ENCODE measurements at places on chromosomes 3 and 15. TPM values are rescaled to one million over a fixed set of nuclear protein-coding genes. Genes with fewer than 3 reads are reported as not detected.

RYK gene
- total RNA-seq, result 59.2 TPM

DNA sequence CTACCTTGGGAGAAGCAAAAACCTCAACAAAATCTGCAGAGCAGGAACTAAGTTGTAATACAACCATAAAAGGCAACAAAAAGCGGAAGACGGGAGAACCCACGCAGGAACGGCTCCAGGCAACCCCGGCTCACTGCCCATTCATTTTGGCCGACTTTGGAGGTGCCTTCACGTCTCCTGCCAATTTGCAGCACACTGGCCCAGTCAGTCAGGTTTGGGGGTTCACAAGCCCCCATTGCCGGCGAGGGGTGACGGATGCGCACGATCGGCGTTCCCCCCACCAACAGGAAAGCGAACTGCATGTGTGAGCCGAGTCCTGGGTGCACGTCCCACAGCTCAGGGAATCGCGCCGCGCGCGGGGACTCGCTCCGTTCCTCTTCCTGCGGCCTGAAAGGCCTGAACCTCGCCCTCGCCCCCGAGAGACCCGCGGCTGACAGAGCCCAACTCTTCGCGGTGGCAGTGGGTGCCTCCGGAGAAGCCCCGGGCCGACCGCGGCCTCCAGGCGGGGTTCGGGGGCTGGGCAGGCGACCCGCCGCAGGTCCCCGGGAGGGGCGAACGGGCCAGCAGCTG is 463 bp downstream of the TERC start:
- peaks cover 4% of the 10 kb centered on the region for H3K4me1 ChIP-seq
- peaks cover 9% of the 10 kb centered on the region for H3K36me3 ChIP-seq
- H3K27me3 ChIP-seq, result no peaks in the 10 kb centered on the region
- peak overlapping the region; percentile 91 for H3K27ac ChIP-seq
- DNase-seq, result no peak

DNA sequence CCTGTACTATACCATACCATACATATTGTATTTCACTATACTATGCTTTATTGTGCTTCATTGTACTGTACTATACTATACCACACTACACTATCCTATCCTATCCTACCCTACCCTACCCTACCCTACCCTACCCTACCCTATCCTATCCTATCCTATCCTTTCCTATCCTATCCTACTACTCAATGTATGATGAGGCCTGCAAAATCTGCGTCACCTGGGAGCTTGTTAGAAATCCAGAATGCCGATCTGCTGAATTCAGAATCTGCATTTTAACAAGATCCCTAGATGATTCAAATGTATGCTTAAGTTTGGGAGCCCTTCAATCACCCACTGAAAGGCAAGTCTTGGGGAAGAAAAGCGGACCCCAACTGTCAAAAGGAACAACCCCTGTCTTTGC is 45.4 kb upstream of the CAPN7 start:
- no peaks in the 10 kb centered on the region for H3K4me1 ChIP-seq
- no peak for DNase-seq
- no peak overlapping the region for H3K4me3 ChIP-seq
- no peaks in the 10 kb centered on the region for H3K36me3 ChIP-seq

DNA sequence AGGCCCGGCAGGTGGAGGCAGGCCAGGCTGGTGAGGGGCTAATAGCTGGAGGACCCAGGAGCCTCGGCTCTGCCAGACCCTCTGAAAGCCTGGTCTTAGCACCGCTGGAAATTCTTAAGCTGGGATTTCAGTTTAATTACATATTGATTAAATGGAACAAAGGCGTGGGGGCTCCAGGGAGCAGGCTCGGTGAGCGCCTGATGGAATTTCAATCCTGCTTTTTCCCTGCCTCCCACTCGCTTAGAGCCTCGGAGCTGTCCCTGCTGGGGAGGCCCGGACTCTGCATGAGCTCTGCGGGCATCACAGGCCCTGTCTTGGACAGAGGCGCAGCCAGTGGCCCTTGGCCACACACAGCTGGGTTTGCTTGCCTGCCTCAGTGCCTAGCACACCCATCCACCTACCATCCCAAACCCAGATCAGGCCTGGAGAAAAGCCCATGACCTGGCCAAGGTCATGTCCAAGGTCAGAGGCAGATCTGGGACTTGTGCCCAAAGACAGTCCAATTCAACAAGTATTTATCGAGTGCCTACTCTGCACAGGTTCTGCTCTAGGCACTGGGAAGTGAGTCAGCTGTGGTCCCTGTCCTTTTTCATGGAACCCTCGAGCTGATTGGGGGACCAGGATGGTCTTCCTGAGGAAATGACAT is 40.6 kb downstream of the LINGO1 start:
- H3K36me3 ChIP-seq, result no peaks in the 10 kb centered on the region
- no peak overlapping the region for H3K27ac ChIP-seq
- H3K27me3 ChIP-seq, result peaks cover 3% of the 10 kb centered on the region
- H3K4me1 ChIP-seq, result peaks cover 21% of the 10 kb centered on the region
- DNase-seq, result no peak

ATP11B gene
- total RNA-seq, result 92.5 TPM

GRCh38 chr15:80890341-80891005 is 99.1 kb downstream of the MESD start:
- no peak overlapping the region for H3K27ac ChIP-seq
- no peak for DNase-seq
- H3K4me3 ChIP-seq, result no peak overlapping the region
- H3K27me3 ChIP-seq, result peaks cover 3% of the 10 kb centered on the region
- H3K36me3 ChIP-seq, result peaks cover 8% of the 10 kb centered on the region

ARHGEF3 gene
- 20.9 TPM for total RNA-seq

GRCh38 chr3:181383760-181384159 is 328.0 kb upstream of the SOX2 start:
- DNase-seq, result no peak
- no peaks in the 10 kb centered on the region for H3K4me1 ChIP-seq
- H3K4me3 ChIP-seq, result no peak overlapping the region
- H3K27me3 ChIP-seq, result peaks cover 6% of the 10 kb centered on the region

DNA sequence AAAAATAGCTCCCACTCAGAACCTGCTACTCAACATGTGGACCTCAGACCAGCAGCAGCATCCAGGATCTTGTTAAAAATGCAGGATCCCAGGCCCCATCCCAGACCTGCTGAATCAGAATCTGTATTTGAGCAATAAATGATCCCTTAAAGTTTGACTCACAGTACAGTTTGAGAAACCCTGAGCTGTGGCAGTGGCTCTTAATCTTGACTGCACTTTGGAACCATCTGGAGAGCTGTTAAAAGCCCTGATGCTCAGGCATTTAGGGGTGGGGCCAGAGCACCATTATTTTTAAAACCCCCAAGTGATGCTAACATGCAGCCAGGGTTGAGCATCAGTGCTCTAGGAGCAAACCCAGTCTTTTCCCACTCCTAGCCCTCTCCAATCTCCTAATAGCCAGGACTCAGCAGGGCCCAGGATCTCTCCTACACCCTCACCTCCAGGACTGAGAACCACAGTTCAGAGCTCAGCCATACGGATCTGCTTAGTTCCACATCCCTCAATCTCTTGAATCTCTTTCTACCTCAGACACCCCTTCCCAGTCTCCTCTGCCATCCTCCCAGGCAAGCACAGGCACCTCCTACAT is 10.2 kb downstream of the RFTN1 start:
- H3K27ac ChIP-seq, result no peak overlapping the region
- DNase-seq, result no peak
- H3K4me3 ChIP-seq, result no peak overlapping the region
- H3K4me1 ChIP-seq, result peaks cover 10% of the 10 kb centered on the region
- peaks cover 39% of the 10 kb centered on the region for H3K27me3 ChIP-seq
- peaks cover 5% of the 10 kb centered on the region for H3K36me3 ChIP-seq

DNA sequence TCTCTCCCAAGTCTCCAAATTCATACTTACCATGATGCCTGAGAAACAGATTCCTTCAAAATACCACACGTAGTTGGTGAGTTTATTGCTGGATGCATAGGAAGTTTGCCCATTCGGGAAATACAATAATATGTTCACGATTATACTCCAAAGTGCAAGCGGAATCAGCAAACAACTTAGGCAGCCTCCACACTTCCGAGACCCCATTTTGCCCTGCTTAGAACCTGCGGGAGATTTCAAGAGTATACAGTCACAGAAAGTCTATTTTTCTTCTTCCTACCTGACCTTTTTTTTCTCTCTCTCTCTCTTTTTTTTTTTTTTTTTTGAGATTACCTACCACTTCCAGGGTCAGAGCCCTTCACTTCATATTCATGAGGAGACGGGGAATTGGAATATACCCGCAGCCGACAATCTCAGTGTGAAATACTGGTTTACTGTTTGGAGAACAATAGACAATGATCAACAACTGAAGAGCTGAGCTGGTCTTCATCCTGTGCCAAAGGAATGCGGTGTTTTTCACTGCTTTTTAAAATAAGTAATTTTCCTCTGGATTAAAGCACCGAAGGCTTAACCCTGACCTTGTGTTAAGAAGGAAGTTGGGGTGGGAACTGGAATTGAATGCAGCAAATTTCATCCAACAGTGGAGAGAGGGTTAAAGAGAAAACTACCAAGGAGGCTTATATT is at the start of gene TM4SF18:
TM4SF18 (minus strand) TSS at position 461 of the 684 bp plus-strand sequence; CDS start at position 207, 254 bp downstream.
- no peaks in the 10 kb centered on the region for H3K27me3 ChIP-seq
- no peak within 1 kb of the TSS for H3K4me3 ChIP-seq

All from type B pancreatic cell (in vitro differentiated cells).